ENCODE measurements at places on chromosomes 5 and 9.

GRCh38 chr9:38042626-38043357, 26.2 kb downstream of the SHB start:
- DNase-seq, result no peak

GRCh38 chr9:2645569-2645968, 24.0 kb downstream of the VLDLR start:
- DNase-seq, result no peak

DNA sequence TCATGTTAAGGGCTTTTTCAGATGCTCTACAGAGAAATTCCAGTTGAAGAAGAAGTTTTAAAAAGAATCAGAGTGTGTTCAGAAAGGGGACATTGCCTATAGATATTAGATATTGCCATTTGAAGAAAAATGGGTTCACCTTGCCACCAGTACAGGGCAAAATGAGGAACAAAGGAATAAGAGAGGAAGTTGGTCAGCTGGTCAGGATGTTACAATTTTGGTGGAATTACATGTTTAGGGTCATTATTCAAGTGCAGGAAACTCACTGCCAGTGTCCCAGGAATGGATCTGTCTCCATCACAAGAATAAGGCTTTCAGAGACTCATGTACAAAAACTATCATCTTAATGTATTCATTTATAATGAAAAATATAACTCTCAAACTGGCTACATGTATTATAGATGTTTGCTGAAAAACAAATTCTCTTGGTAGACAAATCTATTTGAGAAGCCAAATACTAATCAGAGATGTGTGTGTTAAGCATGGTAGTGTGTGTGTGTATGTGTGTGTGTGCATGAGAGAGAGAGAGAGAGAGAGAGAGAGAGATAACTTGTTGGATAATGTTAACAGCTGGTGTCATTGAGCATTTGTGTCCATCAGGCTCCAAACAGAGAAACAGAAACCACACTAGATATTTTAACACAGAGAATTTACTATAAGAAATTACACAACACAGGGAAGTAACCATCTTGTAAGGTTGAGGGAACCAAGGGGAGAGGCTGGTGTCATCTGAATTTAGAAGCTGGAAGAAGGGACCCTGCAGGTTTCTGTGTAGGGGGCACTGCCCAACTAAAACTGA, 5.0 kb upstream of the C1QTNF3 start:
- no peak for DNase-seq

DNA sequence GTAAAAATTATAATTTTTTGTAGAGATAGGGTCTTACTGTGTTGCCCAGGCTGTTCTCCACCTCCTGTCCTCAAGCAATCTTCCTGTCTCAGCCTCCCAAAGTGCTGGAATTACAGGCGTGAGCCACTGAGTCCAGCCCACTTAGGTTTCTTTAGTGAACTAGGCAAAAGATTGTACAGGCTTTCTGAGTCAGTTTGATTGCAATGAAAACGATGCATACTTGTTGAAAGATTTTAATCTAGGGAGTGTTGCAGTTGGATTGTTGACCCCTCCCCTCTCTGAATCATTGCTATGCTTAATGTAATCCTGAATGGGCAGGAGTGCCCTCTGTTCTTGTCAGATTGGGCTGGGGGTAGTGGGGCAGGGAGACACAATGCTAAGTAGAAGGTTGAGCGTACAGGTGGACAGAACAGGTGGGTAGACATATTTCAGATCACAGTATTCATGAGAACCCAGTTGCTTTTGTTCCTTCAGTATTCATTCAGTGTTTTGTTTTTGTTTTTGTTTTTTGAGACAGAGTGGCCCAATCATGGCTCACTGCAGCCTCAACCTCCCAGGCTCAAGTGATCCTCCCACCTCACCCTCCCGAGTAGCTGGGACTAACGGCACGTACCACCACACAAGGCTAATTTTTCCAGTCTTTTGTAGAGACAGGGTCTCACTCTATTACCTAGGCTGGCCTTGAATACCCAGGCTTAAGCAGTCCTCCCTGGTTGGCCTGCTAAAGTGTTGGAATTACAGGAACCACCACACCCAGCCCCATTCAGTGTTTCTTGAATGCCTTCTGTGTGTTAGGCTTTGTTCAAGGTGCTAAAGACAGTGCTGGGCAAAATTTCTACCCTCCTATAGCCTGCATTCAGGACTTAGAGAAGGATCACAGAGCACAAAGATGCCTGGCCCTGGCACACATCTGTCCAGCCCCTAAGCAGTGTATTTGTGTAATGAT, 70.1 kb downstream of the KIAA1958 start:
- no peak for DNase-seq

DNA sequence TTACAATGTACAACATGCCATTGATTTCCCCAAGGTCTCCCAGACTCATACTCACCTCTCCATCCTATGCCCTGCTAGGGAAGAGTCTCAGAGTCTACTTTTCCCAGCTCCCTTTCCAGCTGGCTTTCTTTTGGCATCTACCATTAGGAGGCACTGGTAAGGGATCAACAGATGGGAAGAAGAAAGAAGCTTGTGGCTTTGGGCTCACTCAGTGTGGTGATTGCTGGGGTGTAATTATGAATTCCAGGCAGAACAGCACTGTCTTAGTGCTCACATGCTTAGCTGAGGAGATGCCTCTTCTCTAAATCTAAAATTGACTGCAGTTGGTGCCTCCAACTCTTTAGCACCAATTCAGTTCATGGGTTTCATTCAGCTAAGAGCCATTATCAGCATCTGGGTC, 330.0 kb downstream of the PSAT1 start:
- no peak for DNase-seq

Measured in stimulated activated CD4-positive, alpha-beta T cell treated with anti-CD3 and anti-CD28 coated beads, Interleukin-2, amount 100 ng/mL, for 24 hours (primary cell).